ENCODE measurements at places on chromosomes 1 and 21.

DNA sequence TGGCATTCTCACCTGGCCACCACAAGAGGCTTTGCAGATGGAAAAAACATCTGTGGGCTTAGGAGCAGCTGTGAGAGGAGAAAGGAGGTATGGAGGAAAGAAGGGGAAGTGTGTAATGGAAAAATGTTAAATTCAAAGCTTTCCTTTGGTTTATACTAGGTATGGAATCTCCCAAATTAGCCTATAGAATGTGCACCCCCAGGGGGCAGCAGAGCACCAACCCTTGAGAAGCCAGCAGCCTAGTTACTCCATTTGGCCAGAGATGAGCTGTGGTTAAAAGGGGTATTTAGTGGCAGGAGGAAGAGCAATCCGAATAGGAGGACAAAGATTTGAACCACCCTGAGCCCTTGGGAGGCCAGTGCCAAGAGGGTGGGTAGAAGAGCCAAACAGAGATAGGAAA is 97.5 kb upstream of the CTTNBP2NL start:
- peak; percentile 52 for DNase-seq

DNA sequence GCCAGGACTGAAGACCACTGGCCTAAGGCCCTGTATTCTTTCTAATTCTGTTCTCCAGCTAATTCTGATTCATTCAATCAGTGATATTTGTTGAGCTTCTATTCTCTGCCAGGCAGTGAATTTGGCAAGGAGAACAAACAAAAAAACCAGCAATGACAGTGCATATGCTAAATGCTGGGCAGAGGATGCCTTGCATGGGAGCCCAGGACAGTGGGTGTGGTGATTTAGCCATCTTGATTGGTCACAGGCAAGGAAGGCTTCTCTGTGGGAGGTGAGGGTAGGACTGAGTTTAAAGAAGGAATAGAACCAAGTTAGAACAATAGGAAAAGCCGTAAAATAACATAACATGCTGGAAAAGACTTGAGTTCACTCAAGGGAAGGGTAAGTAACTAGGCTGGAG is 9.2 kb upstream of the CPT2 start:
- DNase-seq, result no peak

- peak; percentile 44 for DNase-seq
These were observed 2.2 kb upstream of the SSBP3 start for GRCh38 chr1:54408147-54409066.

- no peak for DNase-seq
These were observed 1.7 kb upstream of the VWA1 start for GRCh38 chr1:1433804-1434130.

DNA sequence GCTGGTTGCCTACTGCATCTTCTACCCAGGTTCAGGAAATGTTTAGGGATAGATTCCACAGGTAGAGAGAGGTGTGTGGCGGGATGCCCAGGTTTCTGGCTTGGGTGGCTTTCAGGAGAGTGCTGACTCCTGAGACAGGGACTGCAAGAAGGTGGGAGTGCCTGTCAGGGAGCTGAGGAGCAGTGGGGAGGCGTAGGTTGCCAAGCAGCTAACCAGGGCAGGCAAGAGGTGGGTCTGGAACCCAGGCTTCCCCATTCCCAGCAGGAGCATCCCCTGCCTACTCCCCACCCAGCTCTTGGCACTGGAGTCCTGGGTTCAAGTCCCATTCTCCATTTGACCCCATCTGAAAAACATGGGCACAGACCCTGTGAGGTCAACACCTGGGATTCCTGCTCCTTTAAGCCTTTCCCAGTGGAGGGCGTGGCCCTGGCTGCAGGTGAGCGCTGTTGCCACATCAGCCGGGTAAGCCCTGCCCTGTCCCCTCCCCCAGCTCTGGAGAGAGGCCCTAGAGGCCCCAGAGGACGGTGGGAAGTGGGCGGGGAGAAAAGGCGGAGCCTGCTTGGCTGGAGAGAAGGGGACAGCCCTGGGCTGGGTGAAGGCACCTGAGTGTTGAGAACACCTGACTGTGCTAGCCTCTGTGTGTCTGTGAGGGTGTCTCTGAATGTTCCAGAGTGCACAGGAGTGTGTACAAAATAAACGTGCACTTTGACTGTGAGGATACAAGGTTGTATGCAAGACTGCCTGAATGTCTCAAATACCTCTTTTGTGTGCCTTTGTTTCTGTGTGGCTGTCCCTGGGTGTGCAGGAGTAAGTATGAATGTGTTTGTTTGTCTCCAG is 14.0 kb upstream of the SYNC start:
- DNase-seq, result peak; percentile 62

GRCh38 chr1:248787430-248787829 is 31.9 kb upstream of the LYPD8 start:
- DNase-seq, result no peak

DNA sequence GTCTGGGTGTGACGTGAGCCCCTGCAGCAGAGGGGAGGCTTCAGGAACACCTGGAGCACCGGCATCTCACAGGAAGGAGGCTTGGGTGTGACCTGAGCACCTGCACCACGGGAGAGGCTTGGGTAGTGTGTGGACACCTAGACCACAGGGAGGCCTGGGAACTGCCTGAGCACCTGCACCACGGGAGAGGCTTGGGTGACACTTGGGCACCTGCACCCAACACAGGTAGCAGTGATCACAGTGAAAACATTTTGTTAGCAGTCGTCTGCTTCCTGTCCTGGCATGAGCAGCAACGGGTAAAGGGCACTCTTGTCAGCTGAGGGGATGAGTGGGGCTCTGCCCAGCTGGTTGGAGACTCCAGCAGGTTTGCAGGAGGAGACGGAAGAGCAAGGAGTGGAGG is 22.4 kb downstream of the LRRC3 start:
- DNase-seq, result no peak

Measured in cerebellar cortex (tissue), 1 donor.